ENCODE measurements at places on chromosomes 7 and 10.

- DNase-seq = no peak
Observed at GRCh38 chr7:103843689-103844480, 145.6 kb downstream of the RELN start.

- no peak for DNase-seq
Observed at GRCh38 chr10:64037071-64037661, 516.0 kb downstream of the REEP3 start.

GRCh38 chr7:53095731-53096501 is 60.5 kb downstream of the POM121L12 start:
- no peak for DNase-seq

DNA sequence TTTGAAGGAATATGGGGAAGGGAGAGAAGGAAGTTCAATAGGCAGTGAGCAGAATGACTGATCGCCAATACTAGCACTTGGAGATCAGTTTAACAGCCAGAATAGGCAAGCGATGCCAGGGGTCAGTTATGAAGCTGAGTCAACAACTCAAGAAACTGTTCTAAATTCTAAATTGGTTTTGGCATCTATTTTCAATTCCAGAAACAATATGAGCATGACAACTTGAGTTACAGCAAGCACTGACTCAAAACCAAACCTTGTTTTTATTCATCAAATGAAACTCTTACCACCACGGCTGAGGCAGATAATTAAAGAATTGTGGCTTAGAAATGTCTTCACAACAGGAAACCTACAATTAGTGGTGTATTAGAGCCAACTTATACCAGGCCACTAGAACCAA is 180.5 kb upstream of the ASAH2 start:
- DNase-seq = no peak

DNA sequence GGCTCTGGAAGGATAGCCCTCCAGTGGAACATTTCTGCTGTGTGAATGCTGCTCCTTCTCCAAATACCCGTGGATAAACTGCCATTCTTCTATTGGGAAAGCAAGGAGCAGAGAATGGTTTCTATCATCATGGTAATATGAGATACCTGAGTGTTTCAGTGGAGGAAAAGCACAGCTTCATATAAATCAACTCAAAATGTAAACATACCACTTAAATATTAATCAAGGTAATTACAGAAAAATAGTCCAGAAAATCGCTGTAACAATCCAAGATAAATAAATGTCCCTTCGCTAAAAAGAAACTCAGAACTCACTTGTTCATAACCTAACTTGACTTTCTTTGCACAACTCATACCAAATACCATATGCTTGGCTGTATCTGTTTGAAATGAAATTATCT is 635.8 kb downstream of the PARD3 start:
- DNase-seq = no peak

- DNase-seq = no peak
Observed at GRCh38 chr10:69684020-69684980, 54.3 kb downstream of the FAM241B start.

- no peak for DNase-seq
Observed at GRCh38 chr7:117972606-117973005, 99.4 kb upstream of the CTTNBP2 start.

DNA sequence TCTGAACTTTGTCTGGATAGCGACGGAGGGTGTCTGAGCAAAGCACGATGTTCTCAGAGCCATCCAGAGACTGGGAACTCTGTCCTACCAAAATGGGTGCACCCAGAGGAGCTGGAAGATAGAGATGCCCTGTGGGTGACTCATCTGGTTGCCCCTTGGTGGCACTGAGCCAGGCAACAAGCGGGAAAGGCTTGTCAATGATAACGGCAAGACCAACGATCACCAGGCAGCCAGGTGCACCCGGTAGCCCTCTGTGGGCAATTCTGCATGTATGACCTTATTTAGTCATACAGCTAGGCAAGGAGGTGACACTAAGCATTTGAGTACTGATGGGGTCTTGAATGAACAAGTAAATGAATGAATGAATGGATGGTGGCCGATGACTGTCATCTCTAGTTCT is 2.8 kb upstream of the ELN start:
- no peak for DNase-seq

DNA sequence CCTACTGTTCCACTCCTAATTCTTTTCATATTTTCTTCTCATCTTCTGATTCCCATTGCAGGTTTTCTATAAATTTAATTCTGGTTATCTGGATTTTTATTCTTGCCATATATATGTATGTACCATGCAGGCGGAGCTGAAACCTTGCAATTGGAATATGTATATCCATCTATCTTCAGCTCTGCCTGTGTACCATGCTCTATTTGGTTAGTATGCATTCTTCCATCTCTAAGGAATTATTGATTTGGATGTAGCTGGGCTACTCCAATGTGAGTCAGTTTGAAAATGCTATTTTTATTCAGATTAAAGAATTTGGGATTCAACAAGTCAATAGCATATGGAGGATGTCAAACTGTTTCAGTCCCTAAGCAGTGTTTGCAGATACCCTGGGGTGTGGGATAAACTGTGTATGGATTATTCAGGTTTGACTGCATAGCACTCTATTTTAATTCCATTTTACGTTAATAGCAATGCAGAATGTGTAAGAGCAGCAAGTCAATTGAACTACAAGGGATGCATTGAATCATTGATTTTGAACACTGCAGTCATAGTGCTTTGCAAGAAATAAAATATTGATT is 528.1 kb upstream of the FZD8 start:
- DNase-seq = no peak

DNA sequence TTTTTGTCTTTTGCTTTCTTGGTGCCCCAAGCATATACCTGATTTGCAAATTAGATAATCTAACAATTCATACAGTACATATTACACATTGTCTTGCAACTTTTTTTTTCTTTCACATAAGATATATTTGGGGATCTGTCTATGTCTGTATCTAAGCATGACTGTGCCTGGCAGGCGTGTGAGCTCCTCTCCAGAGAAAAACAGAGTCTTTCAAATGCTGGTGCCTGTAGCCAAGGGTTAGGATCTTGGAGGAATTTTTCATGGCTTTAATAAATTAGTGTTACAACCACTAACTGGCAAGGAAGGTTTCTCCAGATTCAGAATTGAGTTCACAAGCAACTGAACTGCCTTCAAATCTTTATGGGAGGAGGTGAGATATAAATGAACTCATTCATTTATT is 14.8 kb upstream of the SLF2 start:
- DNase-seq = no peak

DNA sequence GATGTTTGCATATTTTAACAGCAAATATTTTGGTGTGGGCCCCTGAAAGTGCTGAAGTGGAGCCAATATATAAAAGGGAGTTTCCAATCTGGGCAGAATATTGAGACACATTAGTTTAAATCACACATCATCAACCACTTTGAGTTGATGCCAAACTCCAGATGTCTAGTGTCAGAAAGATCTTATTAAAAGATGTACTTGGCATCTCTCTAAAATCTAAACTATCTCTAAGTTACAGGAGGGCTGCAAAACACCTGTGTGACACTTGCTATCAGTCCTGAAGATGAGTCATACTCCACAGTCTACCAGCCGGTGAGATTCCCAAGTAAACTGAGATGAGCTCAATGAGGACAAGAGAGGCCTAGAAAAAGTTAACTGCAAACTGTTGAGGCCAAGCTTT is 11.4 kb downstream of the JAZF1 start:
- no peak for DNase-seq

DNA sequence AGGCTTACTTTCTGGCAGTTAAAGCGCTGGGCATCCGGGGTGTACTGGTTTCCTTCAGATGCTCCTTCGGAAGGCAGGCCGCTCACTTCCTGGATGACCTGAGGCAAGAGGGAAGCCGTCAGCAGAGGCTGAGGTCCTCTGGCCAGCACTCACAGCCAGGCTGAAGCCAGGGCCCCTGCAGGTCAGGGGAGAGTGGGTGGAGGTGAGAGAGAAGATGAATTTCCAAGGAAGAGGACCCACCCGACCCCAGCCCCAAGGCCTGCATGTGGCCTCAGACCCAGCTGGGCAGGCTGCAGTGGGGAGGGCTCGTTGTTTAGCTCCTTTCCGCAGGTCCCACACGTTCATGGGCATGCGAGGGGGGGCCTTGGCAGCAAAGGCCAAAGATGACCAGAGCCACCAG is 71.3 kb downstream of the VWA2 start:
- DNase-seq = no peak

GRCh38 chr7:115038158-115038557 is 116.3 kb downstream of the MDFIC start:
- DNase-seq = no peak

GRCh38 chr7:31029251-31030042 is 22.7 kb upstream of the ADCYAP1R1 start:
- no peak for DNase-seq

- DNase-seq = no peak
Observed at GRCh38 chr10:22832066-22832602, 95.7 kb upstream of the ARMC3 start.

- DNase-seq = no peak
Observed at GRCh38 chr10:45373003-45373575, 927 bp upstream of the ALOX5 start.

GRCh38 chr10:71779641-71780040 is 6.3 kb upstream of the VSIR start:
- no peak for DNase-seq

DNA sequence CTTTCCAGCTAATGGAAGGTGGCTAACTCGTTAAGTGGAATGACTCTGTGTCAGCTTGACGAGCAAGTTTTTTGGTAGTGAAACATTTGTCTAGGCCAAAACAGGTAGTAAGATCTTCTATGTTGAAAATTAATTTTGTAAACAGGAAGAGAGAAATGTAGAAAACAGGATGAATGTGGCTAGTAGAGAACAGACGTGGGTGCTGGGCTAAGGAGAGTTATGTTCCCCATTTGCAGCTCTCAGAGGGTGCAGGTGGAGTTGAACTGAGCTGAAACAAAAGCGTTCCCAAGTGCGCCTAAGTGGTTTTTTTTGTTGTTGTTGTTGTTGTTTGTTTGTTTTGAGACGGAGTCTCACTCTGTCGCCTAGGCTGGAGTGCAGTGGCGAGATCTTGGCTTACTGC is 59.5 kb upstream of the SRPK2 start:
- no peak for DNase-seq

- DNase-seq = no peak
Observed at GRCh38 chr7:22896917-22897316, 74.3 kb upstream of the TOMM7 start.

GRCh38 chr7:66281678-66282590 is 76.8 kb downstream of the TPST1 start:
- DNase-seq = no peak

- DNase-seq = no peak
Observed at GRCh38 chr10:70615784-70616522, 13.4 kb upstream of the PRF1 start.

DNA sequence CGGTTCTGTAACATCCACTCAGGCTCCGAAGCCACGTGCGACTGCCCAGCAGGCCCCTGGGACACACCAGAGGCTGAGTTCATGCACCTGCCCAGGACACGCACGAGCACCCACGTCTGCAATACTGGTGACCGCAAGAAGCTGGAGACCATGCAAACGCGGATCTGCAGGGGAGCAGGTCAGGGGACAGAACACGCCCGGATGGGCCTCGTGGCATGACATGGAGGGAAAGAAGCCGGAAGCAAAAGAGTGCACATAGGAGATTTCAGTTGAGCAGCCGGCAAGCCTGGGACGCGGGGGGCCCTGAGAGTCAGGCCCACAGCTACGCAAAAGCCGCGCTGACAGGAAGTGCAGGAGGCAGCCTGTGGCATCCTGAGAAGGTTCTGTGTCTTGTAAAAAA is 73.7 kb downstream of the FOXL3 start:
- no peak for DNase-seq

DNA sequence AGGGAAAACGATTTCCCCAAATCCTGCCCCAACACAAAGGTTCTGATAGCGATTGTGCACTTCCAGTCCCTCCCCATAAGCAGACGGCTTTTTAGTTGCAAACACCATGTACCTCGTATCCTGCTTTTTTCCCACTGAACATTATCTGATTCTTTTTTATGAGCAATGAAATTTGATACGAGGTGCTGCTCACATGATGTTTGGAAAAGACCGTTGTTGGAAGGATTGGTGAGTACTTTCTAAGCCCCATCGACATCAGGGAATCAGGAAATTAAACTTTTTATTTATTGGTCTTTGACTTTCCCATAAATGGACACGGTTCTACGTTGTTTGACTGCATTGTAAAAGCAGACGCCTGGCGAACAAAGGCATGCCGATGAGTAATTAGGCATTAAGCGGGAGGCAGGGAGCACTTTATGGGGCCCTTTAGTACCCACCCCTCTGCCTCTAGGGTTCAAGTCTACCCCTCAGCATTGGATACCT is 49.4 kb downstream of the TEX36 start:
- DNase-seq = no peak

DNA sequence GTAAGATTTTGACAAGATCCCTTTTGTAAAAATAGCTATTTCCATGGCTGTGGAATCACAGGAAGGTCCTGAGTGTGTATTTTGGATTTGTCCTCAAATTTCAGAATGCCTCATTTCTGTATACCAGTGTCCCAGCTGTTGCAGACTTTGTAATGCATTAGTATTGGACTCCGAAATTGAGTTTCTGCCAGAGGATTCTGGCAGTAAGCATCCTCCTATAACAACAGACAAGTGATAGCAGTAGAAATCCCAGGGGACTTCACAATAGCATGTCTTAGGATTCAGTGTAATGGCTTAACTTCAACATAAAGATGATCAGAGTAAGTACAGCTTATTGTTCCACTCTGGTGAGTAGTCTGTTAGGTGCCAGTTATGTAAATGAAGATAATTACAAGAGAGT is 104.6 kb downstream of the FOXP2 start:
- DNase-seq = no peak

- DNase-seq = no peak
Observed at GRCh38 chr10:89550509-89550908, 15.1 kb upstream of the SLC16A12 start.

DNA sequence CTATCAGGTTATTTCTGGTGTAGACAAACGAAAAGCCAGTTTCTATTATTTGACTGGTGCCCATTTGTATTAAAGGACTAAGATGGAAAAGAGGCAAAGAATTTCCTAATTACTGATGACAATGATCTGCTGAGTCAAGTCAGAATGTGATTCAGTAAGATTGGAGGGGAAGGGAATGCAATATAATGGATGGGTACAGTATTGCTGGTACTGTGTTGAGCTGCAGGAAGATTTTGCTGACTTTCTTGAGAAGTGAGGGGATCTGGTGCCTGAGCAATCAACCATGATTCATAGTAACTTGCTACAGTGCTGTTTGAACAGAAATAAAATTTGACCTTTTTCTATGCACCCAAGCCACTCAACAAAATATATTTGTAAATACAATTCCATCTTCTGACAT is 139.1 kb upstream of the RHEB start:
- no peak for DNase-seq

DNA sequence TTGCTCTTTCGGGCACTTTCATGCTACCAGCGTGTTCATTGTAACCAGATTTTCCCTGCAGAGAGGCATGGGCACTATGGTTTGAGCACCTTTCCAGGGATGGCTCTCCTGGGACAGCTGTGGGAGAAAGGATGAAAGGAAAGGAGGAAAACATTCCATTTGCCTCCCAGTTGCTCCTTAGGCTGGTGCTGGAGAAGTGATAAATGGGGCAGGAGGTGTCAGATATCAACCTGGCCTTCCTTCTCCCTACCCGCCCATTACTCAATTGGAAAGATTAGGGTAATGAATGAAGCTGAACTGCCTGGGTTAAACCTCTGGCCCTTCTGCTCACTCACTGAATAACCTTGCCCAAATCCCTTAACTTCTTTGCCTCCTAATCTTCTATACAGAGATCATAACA is 228.4 kb downstream of the PLXNA4 start:
- no peak for DNase-seq

- DNase-seq = no peak
Observed at GRCh38 chr7:149830997-149831740, 7.0 kb upstream of the ZNF862 start.

- DNase-seq = no peak
Observed at GRCh38 chr10:48194830-48195229, 79.7 kb downstream of the FRMPD2 start.

Data from stimulated activated CD4-positive, alpha-beta T cell treated with anti-CD3 and anti-CD28 coated beads, Interleukin-15, amount 100 ng/mL, for 1 hour (primary cell).